Activated CD4-positive, alpha-beta memory T cell treated with anti-CD3 and anti-CD28 coated beads for 36 hours (primary cell): ENCODE measurements at places on chromosomes 7 and 10. TPM values are rescaled to one million over a fixed set of nuclear protein-coding genes. Genes with fewer than 3 reads are reported as not detected.

OPN1SW gene
- not detected for total RNA-seq

CNPY1 gene
- not detected for total RNA-seq

MSANTD7 gene
- 18.1 TPM for total RNA-seq

- H3K4me3 ChIP-seq: peak overlapping the region; percentile 92
- peaks cover 45% of the 10 kb centered on the region for H3K4me1 ChIP-seq
- peaks cover 2% of the 10 kb centered on the region for H3K27me3 ChIP-seq
- DNase-seq: peak; percentile 67
These were observed 1.2 kb upstream of the NAMPT start for GRCh38 chr7:106285855-106286492.

- no peak overlapping the region for H3K4me3 ChIP-seq
- H3K27ac ChIP-seq: no peak overlapping the region
- H3K36me3 ChIP-seq: no peaks in the 10 kb centered on the region
- no peaks in the 10 kb centered on the region for H3K27me3 ChIP-seq
These were observed 403.0 kb downstream of the THSD7A start for GRCh38 chr7:11428877-11429581.

EPDR1 gene
- total RNA-seq: 0.51 TPM

SEMA3C gene
- not detected for total RNA-seq

DNA sequence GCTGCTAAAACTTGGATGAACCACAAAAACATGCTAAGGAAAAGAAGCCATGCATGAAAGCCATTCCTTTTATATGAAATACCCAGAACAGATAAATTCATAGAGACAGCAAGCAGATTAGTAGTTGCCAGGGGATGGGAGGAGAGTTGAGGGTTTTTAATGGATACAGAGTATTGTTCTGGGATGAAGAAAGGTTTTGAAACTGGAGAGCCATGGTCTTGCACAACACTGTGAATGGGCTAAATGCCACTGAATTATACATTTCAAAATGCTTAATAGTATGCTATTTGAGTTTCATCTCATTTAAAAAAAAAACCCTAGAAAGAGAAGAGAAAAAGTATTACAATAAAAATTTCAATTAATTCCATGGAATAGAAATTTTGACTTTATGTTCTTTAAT, 154.3 kb downstream of the GNAT3 start:
- DNase-seq: no peak
- H3K36me3 ChIP-seq: no peaks in the 10 kb centered on the region
- H3K27ac ChIP-seq: no peak overlapping the region
- no peaks in the 10 kb centered on the region for H3K4me1 ChIP-seq
- H3K4me3 ChIP-seq: no peak overlapping the region

GRCh38 chr10:74153123-74153522, 2.1 kb downstream of the ADK start:
- no peak overlapping the region for H3K4me3 ChIP-seq
- H3K27me3 ChIP-seq: no peaks in the 10 kb centered on the region
- no peak for DNase-seq
- H3K27ac ChIP-seq: no peak overlapping the region
- peaks cover 28% of the 10 kb centered on the region for H3K4me1 ChIP-seq

DNA sequence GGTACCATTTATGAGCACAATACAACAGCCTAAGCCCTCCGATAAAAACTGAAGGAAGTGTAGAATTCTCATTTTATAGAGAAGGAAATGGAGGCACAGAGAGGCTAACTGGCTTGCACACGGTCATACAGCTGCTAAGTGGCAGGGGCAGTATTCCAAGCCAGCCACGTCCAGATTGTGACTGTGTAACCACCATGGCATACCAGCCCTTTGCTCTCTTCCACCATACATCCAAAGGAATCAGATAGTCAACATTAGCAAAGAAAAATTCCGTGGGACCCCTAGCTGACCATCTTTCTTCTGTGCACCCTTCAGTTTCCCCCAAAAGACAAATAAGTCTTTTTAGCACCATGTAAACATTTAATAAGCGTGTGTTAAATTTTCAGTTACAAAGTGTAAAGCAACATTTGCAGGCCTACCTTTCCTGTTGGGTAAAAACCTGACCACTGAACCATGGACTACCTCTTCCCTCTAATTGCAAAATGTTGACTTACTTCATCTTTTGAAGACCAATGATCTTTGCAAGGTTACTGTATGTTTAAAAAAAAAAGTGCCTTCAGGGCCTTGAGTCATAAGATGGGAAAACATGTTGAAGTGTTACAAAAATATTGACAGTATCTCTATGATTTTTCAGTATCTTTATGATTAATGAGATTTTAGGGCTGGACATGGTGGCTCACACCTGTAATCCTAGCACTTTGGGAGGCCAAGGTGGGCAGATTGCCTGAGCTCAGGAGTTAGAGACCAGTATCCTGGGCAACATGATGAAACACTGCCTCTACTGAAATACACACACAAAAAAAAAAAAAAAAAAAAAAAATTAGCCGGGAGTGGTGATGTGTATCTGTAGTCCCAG, 24.3 kb upstream of the PDZD8 start:
- H3K36me3 ChIP-seq: no peaks in the 10 kb centered on the region
- DNase-seq: no peak
- H3K27me3 ChIP-seq: peaks cover 11% of the 10 kb centered on the region
- no peak overlapping the region for H3K4me3 ChIP-seq
- H3K4me1 ChIP-seq: no peaks in the 10 kb centered on the region

ACSM6 gene
- total RNA-seq: not detected

DNA sequence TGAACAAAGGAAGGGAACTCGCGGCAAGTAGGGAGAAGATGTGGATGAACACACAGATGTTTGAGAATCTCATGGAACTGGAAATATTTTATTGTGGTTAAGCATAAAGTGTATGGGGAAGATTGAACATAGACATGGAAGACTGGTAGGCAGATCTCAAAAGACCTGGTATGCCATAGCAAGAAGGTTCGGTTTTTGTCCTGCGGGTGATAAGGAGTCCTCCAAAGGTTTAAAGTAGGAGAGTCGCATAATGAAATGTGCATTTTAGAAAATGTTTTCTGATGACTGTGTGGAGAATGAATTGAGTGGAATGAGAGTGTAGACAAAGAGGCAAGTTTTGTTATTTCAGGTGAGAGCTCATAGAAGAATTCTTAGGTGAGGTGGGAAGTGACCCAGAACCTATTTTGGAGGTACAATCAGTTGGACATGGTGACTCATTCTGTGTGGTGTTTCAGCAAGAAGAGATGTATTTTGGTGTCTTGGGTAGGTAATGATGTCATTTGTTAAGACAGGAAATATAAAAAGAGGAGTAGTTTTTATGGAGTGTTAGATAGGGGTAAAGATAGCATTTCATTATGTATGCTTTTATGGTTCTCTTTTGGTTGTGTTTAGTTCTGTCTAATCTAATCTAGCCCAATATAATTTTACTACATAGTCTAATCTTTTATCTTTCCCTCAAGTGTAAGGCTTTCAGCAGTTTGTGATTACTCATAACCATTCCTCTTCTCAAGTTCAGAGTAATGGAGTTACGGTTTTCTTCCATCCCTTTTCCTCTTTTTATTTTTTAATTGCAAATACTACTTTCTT, 239.2 kb downstream of the EXOC4 start:
- H3K27ac ChIP-seq: peak overlapping the region; percentile 44
- H3K4me3 ChIP-seq: no peak overlapping the region
- H3K36me3 ChIP-seq: peaks cover 29% of the 10 kb centered on the region
- H3K27me3 ChIP-seq: no peaks in the 10 kb centered on the region

DNA sequence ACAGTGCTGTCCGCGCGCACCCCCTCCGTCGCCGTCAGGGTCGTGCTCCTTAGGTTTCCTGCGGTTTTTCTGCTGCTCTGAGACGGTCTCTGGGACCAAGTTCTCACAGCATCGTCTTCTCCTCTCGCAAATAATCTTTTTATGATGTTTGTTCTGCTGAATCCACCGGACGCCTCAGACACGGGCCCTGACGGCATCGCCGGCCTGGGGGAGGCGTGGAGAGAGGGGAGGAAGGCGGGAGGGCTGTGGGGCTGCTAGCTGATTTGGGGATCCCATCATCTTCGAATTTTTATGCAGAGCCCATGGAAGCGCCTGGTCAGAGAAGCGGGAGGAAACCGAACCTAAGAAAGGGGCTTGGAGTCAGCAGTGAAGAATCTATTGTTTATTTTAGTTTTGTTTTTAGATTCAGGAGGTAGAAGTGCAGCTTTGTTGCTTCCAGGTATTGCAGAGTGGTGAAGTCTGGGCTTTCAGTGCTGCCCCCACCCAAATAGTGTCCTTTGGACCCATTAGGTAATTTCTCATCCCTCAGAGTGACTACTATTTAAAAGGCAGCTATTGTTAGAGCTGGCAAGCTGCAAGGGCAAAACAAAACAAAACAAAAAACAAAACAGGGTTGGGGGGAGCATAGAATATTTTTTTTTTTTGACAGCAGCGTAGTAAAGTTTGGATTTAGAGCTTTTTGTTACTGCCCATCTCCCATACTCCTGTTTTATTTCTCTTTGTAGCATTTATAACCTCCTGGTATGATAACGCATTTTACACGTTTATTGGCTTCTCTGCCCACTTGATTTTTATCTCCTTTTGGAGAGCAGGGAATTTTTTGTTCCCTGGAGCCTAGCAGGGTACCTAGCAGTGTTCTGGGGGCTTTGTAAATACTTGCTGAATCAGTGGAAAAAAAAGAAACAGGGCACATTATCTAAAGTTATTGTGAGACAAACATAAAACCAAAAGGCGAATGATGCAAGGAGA, 92.6 kb downstream of the SPAG6 start:
- H3K36me3 ChIP-seq: no peaks in the 10 kb centered on the region
- no peaks in the 10 kb centered on the region for H3K27me3 ChIP-seq
- H3K27ac ChIP-seq: peak overlapping the region; percentile 91
- H3K4me1 ChIP-seq: peaks cover 50% of the 10 kb centered on the region
- DNase-seq: peak; percentile 55

GRCh38 chr7:54837168-54837567, 78.2 kb upstream of the SEC61G start:
- no peaks in the 10 kb centered on the region for H3K36me3 ChIP-seq
- no peak overlapping the region for H3K4me3 ChIP-seq
- H3K27me3 ChIP-seq: peaks cover 3% of the 10 kb centered on the region
- DNase-seq: no peak

COL13A1 gene
- not detected for total RNA-seq

DNA sequence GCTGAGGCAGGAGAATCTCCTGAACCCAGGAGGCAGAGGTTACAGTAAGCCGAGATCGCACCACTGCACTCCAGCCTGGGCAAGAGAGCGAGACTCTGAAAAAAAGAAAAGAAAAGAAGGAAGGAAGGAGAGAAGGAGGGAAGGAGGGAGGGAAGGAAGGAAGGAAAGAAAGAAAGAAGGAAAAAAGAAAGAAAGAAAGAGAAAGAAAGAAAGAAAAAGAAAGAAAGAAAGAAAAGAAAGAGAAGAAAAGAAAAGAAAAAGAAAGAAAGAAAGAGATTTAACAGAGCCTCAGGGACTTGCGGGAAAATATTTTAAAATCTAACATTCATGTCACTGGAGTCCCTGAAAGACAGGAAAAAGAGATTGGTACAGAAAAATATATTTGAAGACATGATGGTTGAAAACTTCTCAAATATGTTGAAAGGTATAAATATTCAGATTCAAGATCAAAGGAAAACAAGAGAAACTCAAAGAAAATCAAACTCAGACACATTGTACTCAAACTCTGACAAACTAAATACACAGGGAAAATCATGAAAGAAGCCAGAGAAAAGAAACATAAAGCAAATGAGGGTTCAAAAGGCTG, 25.3 kb upstream of the DNAAF5 start:
- no peak for DNase-seq
- no peak overlapping the region for H3K4me3 ChIP-seq
- no peak overlapping the region for H3K27ac ChIP-seq
- H3K27me3 ChIP-seq: no peaks in the 10 kb centered on the region

GRCh38 chr7:41573015-41573414, 129.9 kb downstream of the INHBA start:
- H3K27ac ChIP-seq: no peak overlapping the region
- H3K4me3 ChIP-seq: no peak overlapping the region
- H3K36me3 ChIP-seq: peaks cover 2% of the 10 kb centered on the region
- no peak for DNase-seq

OR2A2 gene
- not detected for total RNA-seq

- peaks cover 2% of the 10 kb centered on the region for H3K36me3 ChIP-seq
- H3K4me1 ChIP-seq: peaks cover 12% of the 10 kb centered on the region
- H3K4me3 ChIP-seq: no peak overlapping the region
- peaks cover 4% of the 10 kb centered on the region for H3K27me3 ChIP-seq
- H3K27ac ChIP-seq: no peak overlapping the region
These were observed 89.7 kb upstream of the FAM20C start for GRCh38 chr7:102721-103120.

CALN1 gene
- total RNA-seq: not detected

PON3 gene
- not detected for total RNA-seq

DNA sequence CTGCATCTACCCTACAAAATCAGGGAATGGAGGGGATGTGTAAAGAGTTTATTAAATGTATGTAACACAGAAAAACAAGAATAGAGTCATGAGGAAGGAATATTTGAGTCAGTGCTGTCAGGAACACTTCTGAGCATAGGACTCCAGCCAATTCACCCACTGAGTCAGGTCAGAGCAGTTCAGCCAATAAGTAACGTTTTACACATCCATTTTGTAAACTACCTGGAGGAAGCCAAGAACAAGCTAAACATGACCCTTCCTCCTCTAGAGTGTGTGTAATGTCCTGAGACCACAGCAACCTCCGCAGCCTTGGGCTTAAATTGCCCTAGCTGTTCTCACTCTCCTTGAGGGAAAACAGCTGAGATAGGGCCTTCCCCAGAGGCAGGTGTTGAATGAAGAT, 691.5 kb upstream of the LRRN3 start:
- H3K36me3 ChIP-seq: no peaks in the 10 kb centered on the region
- H3K27me3 ChIP-seq: no peaks in the 10 kb centered on the region
- no peak overlapping the region for H3K4me3 ChIP-seq

DNA sequence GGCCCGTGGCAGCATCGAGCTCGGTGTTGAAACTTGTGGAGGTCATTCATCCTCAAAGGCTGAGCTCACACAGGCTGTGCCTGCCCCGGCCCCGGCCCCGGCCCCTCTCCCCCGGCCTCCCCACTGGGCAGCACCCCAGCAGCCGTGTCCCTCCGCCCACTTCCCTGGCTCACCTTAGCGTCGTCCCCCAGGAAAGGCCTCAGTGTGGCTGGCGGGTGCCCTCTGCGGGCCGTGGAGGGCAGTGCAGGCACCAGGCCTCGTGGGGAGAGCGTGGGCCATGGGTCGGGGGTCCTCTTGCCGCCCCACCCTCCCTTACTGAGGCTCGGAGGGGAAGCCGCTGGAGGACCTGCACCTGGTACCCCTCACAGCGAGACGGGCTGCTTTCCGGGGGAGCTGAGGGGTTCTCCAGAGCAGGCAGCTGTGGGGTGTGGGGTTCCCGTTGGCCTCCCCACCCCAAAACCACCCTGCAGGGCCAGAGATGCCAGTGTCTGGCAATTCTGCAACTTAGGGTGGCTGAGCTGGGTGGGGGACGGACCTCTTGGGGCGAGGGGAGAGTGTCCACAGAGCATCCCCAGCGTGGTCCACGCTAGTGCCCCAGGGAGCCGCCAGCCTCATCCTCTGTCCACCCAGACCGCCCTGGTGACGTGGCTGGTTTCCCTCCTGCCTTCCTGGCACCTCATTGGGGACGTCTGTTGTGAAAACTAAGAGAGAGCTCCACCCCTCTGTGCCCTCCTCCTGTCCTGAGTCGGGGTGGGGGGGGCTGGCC, 44.2 kb upstream of the DPYSL4 start:
- DNase-seq: peak; percentile 59
- H3K36me3 ChIP-seq: no peaks in the 10 kb centered on the region
- no peaks in the 10 kb centered on the region for H3K27me3 ChIP-seq
